ENCODE measurements at places on chromosomes 1 and 21.
A peak's percentile ranks its signal among the peaks of the same experiment; 100 is the strongest.

- no peak for DNase-seq
Observed at GRCh38 chr1:234170067-234170466, 203.2 kb upstream of the COA6 start.

GRCh38 chr1:224219011-224219611 is 36.1 kb downstream of the DEGS1 start:
- peak; percentile 16 for DNase-seq

DNA sequence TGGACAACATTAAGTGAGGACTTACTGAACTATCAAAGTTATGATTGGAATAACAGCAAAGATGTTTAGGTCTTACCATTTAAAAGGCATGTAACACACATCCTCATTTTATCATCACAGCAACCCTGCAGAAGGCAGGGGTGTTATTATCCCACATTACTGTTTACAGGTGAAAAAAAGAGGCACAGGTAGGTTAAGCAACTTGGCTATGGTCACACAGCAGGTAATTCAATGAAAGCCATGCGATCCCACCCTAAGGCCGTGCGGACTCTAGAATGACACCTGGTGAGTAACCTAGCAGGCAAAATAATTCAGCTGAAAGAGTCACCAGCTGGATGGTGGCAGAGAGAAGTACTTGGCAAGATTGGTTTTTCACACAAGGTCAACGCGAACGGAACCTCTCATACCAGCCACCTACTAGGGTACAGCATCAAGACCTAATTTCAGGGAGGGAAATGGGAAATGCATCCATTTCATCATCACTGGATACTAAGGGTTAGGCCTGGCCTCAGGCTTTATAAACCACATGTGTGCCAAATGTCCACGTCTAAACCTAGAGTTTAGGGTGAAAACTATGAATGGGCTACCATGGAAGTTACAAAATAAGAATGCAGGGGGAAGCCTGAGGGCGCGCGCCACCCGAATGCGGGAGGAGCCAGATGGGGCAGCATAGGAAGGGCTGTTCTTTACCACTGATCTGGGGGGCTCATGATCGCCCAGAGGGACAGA is 85.3 kb downstream of the SLC66A1 start:
- DNase-seq, result no peak

DNA sequence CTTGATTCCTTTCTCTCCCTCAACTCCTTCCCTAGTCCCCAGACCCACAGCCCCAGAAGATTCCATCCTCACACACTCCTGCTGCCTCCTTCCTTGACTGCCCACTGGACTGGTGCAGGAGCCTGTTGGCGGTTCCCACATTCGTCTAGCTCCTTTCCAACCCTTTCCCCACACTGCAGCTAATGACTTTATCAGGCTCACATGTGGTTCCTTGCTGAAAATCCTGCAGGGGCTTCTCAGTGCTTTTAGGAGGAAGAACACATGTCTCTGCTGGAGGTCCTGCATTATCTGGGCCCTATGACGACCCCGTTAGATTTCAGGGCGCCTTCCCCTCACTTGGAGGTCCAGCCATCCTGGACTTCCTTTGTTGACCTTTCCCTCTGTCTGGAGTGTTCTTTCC is 50.2 kb downstream of the EDN2 start:
- DNase-seq, result no peak

DNA sequence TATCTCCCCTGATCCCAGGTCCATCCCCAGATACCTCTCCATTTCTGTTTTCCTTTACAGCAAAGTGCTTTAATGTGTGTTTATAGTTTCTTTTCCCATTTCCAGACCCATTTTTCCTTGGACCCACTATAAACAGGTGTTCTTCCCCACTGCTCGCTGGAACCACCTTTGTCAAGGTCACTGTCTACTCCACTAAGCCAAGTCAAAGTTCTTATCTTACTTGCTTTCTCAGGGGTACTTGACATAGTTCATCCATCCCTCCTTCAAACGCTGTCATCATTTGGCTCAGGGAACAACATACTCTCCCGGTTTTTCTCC is 8.3 kb downstream of the SLAMF1 start:
- no peak for DNase-seq

DNA sequence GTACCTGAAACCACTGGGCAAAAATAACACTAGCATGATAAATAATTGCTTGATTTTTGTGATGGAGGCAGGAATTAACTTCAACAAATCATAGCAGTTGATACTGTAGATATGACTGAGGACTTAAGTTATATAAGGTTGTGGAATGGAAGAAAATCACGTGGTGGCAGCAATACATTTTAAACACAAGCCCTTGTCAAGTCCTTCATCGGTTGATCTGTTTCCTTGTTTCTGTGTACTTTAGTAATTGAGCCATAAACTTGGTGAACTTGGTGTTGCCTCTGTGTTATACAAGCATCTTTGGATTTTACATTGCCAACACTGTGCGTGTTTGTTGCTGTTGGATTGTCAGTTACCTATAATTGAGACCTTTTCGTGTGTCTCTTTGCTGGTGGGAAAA is 114.4 kb downstream of the CAMTA1 start:
- no peak for DNase-seq

- DNase-seq, result no peak
Observed at GRCh38 chr1:19066248-19066873, 109.9 kb upstream of the IFFO2 start.

DNA sequence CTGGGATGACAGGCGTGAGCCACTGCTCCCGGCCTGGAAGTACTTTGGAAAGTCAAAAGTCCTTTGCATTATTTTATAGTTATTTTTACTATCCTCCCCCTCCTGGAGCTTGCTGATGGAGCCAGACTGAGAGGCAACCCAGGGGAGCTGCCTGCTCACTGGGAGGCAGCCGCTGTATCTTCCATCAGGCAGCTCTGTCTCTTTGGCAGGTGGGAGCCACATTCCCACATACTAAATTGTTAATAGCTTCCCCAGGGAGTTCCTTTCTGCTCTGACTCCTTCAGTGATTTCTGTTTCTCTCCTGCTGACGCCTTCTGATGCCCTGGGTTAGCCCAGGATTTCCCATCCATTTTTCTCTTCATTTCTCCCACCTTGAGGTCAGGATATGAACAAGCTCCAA is 4.9 kb upstream of the OPRD1 start:
- no peak for DNase-seq

DNA sequence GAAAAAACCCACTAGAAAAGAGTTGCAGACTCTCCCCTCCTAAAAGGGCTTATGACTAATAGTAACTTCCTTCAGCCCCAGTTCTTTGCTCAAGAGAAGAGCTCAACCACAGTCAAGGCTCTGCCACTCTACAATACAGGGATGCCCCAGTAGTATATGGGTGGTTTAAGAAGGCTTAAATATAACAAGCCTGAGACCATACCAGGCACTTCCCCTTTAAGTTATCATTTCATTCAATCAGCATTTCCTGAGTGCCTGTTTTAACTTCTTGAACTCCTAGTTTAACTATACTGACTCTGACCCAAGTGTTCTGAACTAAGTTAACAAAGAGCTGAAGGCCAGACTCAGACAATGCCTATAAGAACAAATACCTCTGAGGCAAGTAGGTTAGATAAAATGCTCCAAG is 19.8 kb downstream of the PRPF38A start:
- DNase-seq, result no peak

GRCh38 chr1:37945743-37946702 is 830 bp downstream of the INPP5B start:
- DNase-seq, result no peak

DNA sequence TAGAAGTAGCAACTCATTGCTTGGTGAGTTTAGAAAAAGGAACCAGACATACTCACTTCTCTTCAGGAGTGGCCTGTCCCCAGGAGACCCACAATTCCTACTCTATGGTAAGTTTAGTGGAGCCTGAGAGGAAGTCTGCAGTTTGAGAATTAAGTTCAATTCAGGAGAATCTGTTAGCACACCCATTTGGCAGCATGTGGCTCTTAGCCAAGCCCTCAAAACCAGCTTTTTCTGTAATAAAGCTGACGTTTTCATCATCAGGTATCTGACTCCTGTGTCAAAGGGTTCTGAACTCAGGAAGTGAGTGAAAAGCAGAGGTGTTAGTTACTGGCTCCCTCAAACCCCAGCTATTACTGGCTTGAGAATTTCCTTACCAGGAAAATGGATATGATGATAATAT is 20.4 kb upstream of the RGS16 start:
- DNase-seq, result no peak

GRCh38 chr1:208717525-208717924 is 473.3 kb upstream of the PLXNA2 start:
- DNase-seq, result no peak

- DNase-seq, result no peak
Observed at GRCh38 chr1:77175230-77175844, 43.9 kb downstream of the PIGK start.

GRCh38 chr1:95701450-95702173 is 467.6 kb downstream of the RWDD3 start:
- DNase-seq, result no peak

DNA sequence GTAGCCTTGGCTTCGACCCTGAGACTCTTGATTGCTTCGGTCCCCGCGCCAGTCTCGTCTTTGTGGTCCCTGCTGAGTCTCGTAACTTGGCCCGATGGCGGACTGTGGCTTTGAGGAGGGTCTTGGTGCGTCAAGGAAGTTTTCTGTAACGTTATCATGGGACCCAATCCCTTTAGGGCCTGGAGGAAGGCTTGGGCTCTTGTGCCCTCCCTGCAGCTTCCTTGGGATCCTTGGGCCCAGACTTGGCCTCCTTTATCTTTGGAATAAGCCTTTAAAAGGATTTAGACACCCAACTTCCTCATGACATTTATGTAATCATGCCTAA is 371 bp downstream of the ZMPSTE24 start:
- no peak for DNase-seq

GRCh38 chr1:18058981-18059605 is 48.5 kb upstream of the IGSF21 start:
- no peak for DNase-seq

- no peak for DNase-seq
Observed at GRCh38 chr21:32562426-32562825, 22.9 kb downstream of the TCP10L start.

- DNase-seq, result no peak
Observed at GRCh38 chr1:179124873-179125272, 43.0 kb downstream of the TOR3A start.

DNA sequence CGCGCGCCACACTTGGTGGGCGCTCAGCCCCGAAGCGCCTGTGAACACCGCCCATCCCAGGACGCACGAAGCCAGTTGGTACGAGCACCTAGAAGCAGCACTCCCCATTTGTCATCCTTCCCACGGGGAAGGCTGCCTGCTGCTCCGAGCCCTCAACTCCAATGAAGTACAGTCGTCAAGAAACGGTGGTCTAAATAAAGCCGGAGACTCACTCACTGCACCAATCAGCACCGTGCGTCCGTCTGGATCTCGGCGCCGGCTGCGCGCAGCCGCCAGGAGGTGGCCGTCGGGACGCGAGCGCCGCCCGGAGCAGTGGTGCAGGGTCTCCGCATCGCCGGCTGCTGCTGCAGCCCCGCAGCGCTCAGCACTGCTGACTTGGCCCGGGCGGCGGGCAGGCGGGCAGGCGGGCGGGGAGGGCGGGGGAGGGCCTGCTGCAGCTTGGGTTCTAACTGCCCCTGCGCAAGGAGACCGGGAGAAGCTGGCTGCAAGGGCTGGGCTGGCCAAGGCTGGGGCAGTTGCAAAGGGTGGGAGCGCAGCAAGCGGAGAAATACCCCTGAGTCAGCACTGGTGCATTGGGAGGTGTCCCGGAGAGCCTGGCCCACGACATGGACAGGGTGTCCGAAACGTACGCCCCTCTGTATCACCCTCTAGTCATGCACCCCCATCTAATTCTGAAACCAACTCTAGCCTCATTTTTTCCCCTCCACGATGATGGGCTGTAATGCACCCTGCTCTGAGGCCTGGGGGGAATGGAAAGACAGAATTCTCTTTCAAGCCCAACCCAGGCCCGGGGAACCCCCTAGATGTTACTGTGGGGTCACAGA is 35.8 kb upstream of the H6PD start:
- peak; percentile 57 for DNase-seq

DNA sequence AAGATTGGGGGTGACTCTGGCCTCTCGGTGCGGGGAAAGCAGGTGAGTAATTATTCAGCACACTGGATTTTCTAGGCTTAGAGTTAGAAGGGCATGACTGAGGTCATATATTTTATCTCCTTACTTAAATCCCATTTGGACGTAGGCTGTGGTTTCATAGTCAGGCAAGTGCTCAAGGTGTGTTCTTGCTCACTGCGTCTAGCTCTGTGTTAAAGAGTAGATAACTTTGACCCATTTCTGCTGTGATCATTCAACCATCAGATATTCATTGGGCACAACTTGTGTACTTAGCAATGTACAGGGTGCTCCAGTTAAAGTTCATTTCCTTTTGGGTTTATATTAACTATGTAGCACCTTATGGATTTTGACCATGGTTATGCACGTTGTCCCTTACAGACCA is 14.6 kb downstream of the PFKFB2 start:
- no peak for DNase-seq

- no peak for DNase-seq
Observed at GRCh38 chr1:59285691-59286090, 11.2 kb upstream of the FGGY start.

GRCh38 chr1:212918824-212919223 is 31.5 kb upstream of the VASH2 start:
- DNase-seq, result no peak

GRCh38 chr1:18974606-18975005 is 18.1 kb upstream of the IFFO2 start:
- DNase-seq, result no peak

GRCh38 chr21:44360159-44360558 is 6.7 kb downstream of the TRPM2 start:
- DNase-seq, result no peak

DNA sequence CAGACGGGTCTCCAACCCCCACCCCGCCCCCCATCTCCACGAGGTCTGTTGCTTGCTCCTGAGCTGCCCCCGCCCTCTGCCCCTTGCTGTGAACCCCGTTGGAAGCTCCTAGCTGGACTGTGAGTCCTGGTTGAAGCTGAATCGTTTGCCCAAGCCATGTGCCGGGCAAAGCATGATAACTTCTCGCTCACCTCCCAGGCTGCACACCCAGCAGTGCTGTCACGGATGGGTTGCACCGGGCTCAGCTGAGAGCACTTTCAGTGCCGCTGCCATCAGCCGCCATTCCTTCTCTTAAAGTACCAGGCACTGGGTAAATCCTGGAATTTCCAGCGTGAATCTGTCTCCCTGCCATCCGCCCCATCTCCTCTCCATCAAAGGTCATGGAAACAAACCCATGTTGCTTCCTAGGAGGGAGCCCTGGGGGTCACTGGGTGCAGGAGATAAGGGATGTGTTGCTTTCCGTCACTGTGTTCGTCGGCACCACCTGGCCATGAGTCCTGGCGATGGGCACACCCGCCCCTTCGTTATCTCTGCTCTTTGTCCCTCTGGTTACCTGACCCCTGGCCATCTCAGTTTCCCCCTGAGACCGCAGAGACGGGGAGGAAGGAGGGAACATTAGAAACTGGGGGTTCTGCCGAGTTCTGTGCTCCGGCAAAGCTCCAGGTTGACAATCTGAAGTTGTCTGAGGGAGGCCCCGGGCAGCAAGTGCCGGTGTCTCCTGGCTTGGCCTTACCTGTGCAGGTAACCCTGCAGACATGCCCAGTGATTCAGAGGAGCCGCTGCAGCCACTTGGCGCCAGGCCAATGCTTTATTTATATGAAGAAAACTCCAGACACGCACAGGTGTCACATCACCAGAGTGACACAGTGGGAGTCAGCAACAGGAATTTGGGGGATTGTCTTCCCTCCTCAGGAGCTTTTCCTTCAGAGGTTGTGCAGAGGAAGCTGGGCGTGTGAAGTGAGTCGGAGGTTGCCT is 2.7 kb downstream of the PDE9A start:
- no peak for DNase-seq

Data from NCI-H1105 treated with DMSO at 0.1 percent for 48 hours (cell line).